ENCODE measurements at places on chromosomes 16 and 17.

- DNase-seq = no peak
Observed at GRCh38 chr17:15245054-15245453, 20.1 kb downstream of the PMP22 start.

DNA sequence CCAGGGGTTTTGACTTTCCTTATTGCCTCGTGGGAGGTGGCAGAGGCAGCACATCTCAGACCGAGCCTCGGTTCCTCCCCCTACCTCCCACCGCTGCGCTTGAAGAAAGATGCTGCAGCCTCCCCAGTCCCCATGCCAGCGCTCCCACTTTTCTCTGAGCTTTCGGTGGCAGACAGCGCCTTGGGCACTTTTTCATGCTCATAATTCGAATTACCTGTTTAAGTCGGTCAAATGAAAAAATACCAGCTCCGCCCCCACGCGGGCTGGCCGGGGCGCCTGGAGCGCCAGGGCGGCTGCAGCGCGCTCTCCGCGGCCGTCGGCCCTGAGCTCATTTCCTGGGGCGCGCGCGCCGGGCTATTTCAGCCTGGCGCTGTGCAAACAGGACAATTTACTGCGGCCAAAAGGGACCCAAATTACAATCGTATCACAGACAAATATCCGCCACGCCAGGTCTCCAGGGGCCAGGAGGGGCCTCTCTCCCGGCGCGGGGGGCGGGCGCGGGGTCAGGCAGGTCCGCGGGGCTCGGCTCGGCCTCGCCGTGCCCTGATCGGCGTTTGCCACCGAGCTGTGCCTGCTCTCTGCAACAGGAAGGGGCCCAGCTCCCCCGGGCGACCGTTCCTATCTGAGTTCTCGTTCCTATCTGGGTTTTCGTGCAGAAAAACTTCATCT is 45.0 kb downstream of the SOST start:
- no peak for DNase-seq

- no peak for DNase-seq
Observed at GRCh38 chr16:85065099-85065498, 37.5 kb downstream of the KIAA0513 start.

DNA sequence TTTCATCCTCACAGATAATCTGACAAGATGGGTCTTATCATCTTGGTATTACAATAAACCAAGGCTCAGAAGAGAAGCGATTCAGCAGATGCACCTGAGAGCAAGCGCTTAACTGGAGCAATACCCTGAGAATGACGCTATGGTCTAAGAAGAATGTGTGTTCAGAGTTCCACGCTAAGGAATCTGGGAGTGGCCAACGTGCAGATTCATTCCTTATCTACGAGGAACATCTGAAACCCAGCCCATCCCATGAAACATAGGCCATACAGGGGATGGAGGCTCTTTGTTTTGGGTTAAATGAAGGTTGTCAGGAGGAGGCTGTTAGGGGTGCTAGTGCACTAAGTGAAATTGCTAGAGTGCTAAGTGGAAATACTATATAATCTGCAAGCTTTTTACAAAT is 28.5 kb upstream of the KDM8 start:
- no peak for DNase-seq

DNA sequence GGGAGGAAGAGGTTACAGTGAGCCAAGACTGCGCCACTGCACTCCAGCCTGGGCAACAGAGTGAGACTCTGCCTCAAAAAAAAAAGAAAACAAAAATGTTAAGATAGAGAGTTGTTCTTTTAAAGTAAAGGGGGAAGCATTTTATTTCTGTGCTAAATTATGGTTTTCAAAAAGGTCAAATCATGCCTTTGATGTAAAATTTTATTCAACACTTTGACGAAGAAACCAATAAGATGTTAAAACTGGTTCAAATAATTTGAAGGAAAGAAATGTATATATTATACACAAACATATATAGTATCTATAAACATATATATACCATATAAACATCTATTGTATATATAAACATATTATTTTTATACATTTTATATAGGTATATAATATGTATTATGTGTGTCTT is 43.4 kb upstream of the RPH3AL start:
- no peak for DNase-seq

GRCh38 chr17:72460711-72461110 is 339.9 kb downstream of the SOX9 start:
- no peak for DNase-seq

DNA sequence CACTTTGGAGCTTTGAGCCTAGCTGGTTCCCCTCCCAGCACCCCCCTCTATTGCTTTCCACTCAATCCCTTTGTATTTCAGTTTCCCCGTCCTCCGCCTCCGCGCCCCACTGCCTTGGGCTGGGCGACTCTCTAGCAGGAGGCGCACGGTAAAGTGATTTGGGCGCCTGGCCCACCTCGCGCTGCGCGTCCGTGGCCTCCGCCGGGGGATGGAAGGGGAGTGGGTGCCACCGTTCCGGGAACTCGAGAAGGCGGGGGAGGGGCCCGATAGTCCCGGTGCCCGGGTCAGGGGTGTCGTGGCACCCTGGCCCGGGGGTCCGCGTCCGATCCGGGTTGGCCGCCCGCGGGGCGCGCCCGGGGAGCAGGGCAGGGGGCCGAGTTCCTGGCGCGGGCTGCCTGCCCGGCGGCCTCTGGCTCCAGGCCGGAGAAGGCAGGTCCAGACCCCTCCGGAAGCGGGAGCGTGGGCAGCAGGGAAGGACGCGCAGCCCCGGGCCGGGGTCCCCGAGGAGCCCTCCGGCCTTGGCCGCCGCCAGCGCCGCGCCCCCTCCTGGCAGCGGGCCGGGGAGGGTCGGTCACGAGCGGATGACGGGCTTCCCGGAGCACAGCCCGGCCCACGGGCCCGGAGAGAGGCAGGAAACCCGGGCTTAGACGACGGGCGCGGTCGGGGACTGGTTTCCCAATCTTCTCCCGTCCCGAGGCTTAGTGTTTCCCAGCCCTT is 15.8 kb downstream of the MEOX1 start:
- DNase-seq = peak; percentile 48

DNA sequence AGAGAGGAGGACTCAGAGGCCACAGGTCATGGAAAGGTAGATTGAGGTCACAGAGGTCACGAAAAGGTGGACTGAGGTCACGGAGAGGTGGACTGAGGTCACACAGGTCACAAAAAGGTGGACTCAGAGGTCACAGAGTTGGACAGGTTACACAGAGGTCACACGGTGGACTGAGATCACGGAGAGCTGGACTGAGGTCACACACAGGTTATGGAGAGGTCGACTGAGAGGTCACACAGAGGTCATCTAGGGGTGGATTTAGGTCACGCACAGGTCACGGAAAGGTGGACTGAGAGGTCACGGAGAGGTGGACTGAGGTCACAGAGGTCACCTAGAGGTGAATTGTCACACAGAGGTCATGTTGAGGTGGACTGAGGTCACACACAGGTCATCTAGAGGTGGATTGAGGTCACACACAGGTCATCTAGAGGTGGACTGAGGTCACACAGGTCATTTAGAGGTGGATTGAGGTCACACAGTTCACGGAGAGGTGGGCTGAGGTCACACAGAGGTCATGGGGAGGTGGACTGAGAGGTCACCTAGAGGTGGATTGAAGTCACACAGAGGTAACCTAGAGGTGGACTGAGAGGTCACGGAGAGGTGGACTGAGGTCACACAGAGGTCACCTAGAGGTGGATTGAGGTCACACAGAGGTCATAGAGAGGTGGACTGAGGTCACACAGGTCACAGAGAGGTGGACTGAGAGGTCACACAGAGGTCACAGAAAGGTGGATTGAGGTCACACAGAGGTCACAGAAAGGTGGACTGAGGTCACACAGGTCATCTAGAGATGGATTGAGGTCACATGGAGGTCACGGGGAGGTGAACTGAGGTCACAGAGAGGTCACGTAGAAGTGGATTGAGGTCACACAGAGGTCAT is 26.7 kb upstream of the JPT2 start:
- DNase-seq = no peak

DNA sequence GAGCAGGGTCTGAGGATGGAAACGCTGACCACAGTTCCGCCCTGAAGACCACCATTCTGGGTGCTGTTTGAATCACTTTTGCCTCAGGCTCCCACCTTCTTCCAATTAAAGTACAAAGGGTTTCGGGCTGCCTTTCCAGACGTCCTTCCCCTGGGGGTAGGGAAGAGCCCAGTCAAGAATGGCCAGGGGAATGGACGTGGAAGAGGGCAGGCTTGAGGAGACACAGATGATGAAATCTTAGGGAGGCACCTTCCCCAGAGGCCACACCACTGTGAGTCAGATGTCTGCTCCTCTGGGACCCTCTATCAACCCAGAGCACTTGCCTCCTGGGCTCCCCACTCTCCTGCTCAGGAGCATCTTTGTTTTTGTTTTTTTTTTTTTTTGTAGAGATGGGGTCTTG is 27.5 kb upstream of the MTSS2 start:
- no peak for DNase-seq

DNA sequence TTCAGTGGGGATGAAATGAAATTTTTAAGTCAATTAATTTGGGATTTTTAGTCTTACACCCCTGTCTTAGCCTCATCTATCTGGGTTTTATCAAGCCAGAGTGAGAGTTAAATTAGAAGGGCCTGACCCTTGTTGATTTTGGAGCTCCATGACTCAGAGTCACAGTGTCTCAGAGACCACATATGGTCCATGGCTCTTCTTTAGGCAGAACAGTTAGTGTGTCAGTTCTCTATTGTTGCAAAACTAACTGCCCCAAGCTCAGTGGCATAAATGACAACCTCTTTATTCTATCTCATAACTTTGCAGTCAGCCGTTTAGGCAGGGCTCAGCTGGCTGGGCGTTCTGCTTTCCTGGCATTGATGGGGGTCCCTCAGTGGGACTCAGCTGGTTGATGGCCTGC is 44.7 kb downstream of the IRF8 start:
- DNase-seq = no peak

- DNase-seq = no peak
Observed at GRCh38 chr17:62650587-62650986, 23.1 kb downstream of the MRC2 start.

- DNase-seq = no peak
Observed at GRCh38 chr17:1616101-1616500, 12.5 kb downstream of the SLC43A2 start.

- no peak for DNase-seq
Observed at GRCh38 chr16:72936408-72936807, 111.5 kb downstream of the ZFHX3 start.

DNA sequence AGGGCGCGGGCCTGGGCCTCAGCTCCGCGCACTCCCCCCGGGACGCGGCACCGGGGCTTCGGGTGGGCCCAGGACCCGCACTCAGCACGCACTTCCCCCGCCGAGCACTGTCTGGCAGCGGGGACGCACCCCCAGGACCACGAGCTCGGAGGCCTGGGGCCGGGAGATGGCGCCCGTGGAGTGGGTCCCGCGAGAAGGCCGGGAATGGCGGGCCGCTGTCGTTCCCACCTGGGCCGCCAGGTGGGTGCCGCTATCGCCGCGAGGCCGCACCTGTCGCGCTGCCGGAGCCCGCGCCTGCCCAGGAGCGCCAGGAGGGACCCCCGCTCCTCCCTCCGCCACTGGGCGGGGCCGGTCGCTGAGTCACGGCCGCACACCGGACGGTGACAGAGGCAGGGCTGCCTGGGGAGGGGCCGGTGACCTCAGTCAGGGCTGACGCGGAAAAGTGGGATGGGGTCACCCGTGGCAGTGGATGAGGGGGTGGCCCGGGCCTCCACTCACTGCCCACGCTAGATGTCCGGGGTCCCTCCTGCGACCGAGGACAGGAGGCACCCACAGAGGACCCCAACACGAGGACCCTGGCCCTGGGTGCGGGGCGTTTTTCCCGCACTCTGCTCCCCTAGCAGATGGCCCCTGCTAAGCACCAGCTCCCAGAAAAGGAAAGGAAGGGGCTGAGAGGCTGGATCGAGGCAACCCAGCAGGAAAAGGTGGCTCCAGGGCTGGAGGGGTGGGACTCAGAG is 6.9 kb upstream of the ACTG1 start:
- DNase-seq = peak; percentile 82

GRCh38 chr17:68497885-68498319 is 14.3 kb upstream of the PRKAR1A start:
- DNase-seq = no peak

Measured in CD4-positive, alpha-beta T cell treated with Interleukin-6 for 4 hours (primary cell).